A549 treated with dexamethasone at 1 μM for 4 hours (cell line): ENCODE measurements at places on chromosomes 7 and 10. TPM values are rescaled to one million over a fixed set of nuclear protein-coding genes. Genes with fewer than 3 reads are reported as not detected.

Gene SAMD9
- total RNA-seq: 2.5 to 4.9 TPM (median 3.9 TPM) in 5 replicates

Gene FEZF1
- not detected in 5 replicates for total RNA-seq

Gene TAC1
- total RNA-seq: 0.11 to 0.34 TPM (median 0.11 TPM) in 3 of 5 replicates, not detected in the others

Gene RSU1
- 83.8 to 100.0 TPM (median 93.8 TPM) in 5 replicates for total RNA-seq

Gene MTPN
- 102 to 138 TPM (median 124 TPM) in 5 replicates for total RNA-seq

Gene BICC1
- total RNA-seq: 17.0 to 24.6 TPM (median 21.3 TPM) in 5 replicates

Gene ANKRD61
- 0.26 to 0.97 TPM (median 0.67 TPM) in 5 replicates for total RNA-seq

Gene NDUFA5
- total RNA-seq: 31.7 to 55.3 TPM (median 34.5 TPM) in 5 replicates

Gene CYP2C19
- 0.11 TPM in 1 of 5 replicates, not detected in the others for total RNA-seq

Gene NEBL
- total RNA-seq: 7.4 to 14.0 TPM (median 12.9 TPM) in 5 replicates

Gene SGMS1
- 50.9 to 65.5 TPM (median 59.3 TPM) in 5 replicates for total RNA-seq

Gene C10orf53
- total RNA-seq: not detected in 5 replicates

Gene FAM13C
- 0.07 to 0.32 TPM (median 0.14 TPM) in 4 of 5 replicates, not detected in the other for total RNA-seq

Gene LRRN3
- total RNA-seq: 0.02 to 0.04 TPM in 2 of 5 replicates, not detected in the others

Gene GCK
- not detected in 5 replicates for total RNA-seq

Gene C7orf33
- total RNA-seq: not detected in 5 replicates

Gene DPYSL4
- 14.0 to 20.2 TPM (median 19.3 TPM) in 5 replicates for total RNA-seq

Gene ATRNL1
- total RNA-seq: 0.07 to 0.47 TPM (median 0.25 TPM) in 5 replicates

Gene PGAM2
- not detected in 5 replicates for total RNA-seq

Gene NPC1L1
- total RNA-seq: 0.06 to 0.12 TPM (median 0.09 TPM) in 5 replicates

Gene SCD
- total RNA-seq: 148 to 219 TPM (median 171 TPM) in 5 replicates

Gene ZWINT
- 79.0 to 98.8 TPM (median 83.4 TPM) in 5 replicates for total RNA-seq

Gene ADCY1
- total RNA-seq: 1.3 to 3.0 TPM (median 2.6 TPM) in 5 replicates

Gene MOGAT3
- total RNA-seq: 0.20 TPM in 1 of 5 replicates, not detected in the others
